ENCODE measurements at places on chromosomes 11 and 22.

- no peak for DNase-seq
Observed at GRCh38 chr11:64239662-64240434, 1.0 kb upstream of the FKBP2 start.

- no peak for DNase-seq
Observed at GRCh38 chr22:29212743-29213142, 7.0 kb downstream of the EMID1 start.

DNA sequence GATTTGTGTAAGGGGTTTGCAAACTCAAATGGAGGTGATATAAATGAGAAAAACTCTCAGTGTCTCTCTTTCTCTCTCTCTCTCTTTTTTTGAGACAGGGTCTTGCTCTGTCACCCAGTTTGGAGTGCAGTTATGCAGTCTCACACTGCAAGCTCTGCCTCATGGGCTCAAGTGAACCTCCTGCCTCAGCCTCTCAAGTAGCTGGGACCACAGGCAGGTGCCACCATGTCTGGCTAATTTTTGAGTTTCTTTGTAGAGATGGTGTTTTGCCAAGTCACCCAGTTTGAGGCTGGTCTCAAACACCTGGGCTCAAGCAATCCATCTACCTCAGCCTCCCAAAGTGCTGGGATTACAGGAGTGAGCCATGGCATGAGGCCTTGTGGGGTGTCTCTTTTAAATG, 2.9 kb downstream of the BIRC3 start:
- no peak for DNase-seq

- DNase-seq = no peak
Observed at GRCh38 chr11:72606748-72607468, 67.3 kb downstream of the PDE2A start.

- no peak for DNase-seq
Observed at GRCh38 chr22:37920126-37920525, 14.0 kb downstream of the MICALL1 start.

DNA sequence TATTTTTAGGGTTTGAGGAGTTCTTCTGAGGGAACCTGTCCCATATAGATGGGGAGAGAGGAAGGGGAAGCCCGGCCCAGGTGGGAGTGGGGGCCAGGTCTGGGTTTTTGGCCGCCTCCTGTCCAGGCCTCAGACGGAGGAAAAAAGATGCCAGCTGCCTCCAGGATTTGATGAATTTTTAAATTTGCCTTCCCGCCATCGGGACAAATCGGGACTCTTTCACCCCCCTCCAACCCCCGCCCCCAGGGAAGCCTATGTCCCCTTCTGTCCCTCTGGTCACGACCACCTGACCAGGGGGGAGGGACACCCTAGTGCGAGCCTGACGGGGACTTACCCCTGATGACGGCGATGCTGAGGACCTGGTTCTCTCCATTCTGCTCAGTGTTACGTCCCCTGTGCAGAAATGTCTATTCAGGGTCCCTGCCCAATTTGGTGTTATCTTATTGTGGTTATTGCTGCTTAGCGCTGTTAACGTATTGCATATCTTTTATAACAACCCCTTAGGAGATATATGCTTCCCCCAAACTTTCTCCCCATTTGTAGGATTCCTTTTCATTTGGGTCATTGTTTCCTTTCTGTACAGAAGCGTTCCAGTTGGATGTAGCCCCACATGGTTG, 115.9 kb upstream of the GRK3 start:
- peak; percentile 47 for DNase-seq

All from T-helper 2 cell (primary cell).